Natural killer cell (primary cell): ENCODE measurements at places on chromosomes 1 and 21.

DNA sequence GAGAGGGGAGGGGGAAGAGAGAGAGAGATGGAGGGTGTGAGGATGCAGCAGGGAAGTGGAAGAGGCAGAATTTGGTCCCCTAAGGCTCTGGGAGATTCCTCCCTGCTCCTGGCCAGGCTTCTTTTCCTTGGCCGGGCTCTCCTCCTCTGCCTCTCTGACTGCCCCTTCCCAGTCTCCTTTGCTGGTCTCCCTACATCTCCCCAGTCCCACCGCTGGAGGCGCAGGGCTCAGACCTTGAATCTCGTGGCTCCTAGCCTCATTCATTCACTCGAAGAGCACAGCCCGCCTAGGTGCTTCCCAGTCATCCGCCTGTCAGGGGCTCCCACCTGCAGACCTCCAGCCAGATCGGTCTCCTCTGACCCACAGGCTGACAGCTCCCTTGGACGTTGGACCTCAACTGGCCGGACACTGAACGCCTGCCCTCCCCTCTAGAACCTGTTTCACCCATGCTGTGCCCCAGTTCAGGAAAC lies 76.5 kb downstream of the VWA5B1 start:
- DNase-seq, result no peak

DNA sequence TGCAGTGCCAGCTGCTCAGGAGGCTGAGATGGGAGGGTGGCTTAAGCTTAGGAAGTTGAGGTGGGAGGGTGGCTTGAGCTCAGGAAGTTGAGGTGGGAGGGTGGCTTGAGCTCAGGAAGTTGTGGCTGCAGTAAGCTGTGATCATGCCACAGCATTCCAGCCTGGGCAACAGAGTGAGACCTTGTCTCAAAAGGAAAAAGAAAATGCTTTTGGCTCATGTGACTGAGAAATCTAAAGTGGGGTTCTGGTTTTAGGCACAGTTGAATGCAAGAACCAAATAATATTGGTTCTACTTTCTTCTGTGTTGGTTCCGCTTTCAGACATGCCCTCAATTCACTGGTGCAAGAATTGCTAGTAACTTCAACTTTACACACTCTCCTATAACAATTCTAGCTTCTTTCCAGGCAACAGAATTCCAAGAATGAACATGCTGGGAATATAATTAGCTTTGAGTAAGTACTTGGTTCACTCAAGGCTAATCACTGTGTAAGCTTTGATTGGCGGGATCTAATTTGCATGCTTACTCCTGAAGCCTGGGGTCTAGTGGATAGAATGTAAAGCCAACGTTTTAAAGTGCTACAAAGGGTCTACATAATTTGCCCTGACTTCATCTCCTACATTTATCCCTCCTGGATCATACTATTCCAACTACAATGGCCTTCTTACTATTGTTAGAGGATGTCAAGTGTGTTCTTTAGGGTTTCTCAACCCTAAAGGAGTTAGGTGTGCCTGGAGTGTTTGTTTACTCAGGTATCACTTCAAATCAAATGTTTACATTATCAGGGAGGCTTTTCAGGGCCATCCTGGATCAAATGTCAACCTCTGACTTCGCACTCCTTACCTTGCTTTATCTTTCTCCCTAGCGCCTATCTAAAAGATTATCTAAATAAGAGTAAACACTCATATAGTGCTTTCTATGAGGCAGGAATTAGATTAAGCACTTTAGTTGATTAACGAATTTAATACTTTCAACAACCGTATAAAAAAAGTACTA lies 115.1 kb downstream of the SLC16A1 start:
- DNase-seq, result no peak

GRCh38 chr1:184684285-184685074 lies 70.2 kb downstream of the EDEM3 start:
- DNase-seq, result no peak

DNA sequence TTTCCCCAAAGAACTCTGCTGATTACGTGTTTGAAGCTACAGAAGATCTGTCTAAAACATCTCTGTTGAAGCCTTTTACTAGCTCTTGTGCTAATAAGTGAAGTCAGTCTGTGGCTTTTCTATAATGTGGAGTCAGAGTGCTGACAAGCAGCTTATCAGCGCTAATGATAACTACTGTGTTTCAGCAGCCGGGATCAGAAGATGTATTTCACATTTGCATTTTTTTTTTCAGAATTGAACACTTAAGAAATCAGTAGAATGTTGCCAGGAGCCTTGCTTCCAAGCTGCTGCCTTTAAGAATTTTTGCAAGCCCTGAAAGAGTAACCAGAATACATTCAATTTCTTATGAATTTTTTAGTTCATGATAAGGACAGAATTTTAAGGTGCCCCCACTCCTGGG lies 519.4 kb upstream of the NR5A2 start:
- DNase-seq, result no peak

GRCh38 chr1:9691691-9692090 lies 40.2 kb downstream of the PIK3CD start:
- no peak for DNase-seq

DNA sequence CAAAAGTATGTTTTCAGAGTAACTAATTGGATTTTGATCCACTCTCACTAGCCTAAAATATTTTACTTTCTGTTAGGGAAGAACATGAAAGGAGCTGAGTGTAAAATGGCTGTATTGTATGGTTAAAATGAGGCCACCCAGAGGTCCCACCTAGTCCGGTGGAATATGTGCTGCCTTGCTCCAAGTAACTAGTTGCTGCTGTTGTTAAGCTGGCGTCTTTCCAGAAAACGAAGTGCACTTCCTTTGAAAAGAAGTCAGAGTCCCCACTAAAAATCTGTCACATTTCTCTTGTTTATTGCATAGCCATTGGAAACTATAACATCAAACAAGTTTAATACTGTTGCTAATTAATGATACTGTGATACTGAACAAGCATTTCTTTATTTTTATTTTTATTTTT lies 3.2 kb downstream of the SLC25A33 start:
- peak; percentile 45 for DNase-seq

- DNase-seq, result no peak
Measured at GRCh38 chr1:26281091-26281958, 1.4 kb downstream of the SH3BGRL3 start.

GRCh38 chr1:228306275-228307217 lies 98.7 kb downstream of the OBSCN start:
- peak; percentile 9 for DNase-seq

GRCh38 chr1:160797861-160798273 lies 1.9 kb downstream of the LY9 start:
- peak; percentile 39 for DNase-seq

DNA sequence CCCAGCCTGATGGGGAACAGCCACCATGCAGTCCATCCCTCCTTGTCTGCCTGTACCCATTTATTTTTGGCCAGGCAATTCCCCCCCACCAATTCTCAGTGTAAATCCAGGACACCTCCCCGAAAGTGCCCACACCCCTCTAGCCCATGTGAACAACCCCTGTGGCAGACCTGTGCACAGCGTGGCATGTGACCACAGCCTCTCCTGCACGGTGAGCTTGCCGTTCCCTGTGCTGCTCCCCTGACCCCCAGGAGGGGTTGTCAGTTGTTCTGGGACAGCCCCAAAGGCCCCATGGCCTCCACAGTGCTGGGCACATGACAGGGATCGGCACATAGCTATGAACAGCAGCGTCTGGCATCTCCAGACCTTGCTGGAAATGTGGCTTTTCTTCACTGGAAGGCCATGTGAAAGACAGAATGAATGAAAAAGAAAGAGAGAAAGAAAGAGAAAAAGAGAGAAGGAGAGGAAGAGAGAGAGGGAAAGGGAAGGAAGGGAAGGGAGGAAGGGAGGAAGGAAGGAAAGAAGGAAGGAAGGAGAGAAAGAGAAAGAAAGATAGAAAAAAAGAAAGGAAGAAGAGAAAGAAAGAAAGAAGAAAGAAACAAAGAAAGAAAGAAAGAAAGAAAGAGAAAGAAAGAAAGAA lies 3.9 kb downstream of the CAPN9 start:
- no peak for DNase-seq

DNA sequence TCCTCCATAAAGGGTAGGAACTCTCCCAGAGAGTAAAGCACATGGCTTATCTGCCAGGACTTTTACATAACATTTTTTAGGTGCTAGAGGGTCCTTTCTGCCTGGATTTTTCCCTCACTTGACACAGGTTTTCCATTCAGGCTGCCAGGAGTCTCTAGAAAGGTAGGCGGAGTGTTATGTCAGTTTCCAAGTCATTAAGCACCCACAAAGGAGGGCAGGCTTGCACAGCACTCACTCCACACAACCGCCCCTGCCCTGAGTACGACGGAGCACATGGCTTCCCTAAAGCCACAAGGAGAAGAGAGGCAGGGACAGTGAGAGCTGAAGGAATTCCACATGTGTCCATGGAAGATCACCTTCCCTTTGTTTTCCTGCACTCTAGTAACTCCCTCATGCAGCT lies 55.7 kb downstream of the CAPZB start:
- no peak for DNase-seq

GRCh38 chr21:17469727-17470126 lies 43.1 kb upstream of the CXADR start:
- DNase-seq, result no peak

DNA sequence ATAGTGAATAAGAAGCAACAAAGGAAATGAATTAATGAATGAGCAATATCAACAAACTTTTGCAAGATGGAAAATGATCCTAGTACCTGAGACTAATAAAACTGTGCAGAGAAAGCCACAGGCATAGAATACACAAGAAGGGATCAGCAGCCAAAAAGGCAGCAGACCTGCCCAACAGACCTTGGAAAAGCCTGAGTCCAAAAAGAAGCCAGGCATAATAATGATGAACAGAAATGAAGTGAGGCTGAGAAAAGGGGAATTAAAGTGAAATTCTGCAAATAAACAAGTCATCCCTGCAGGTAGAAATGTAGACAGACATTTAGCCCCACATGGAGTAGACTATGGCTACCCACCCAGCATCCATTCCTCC lies 10.3 kb upstream of the PHTF1 start:
- no peak for DNase-seq

GRCh38 chr1:30911059-30911954 lies 2.7 kb upstream of the SDC3 start:
- DNase-seq, result no peak

- no peak for DNase-seq
Measured at GRCh38 chr1:159908031-159908940, 8.3 kb upstream of the CFAP45 start.

DNA sequence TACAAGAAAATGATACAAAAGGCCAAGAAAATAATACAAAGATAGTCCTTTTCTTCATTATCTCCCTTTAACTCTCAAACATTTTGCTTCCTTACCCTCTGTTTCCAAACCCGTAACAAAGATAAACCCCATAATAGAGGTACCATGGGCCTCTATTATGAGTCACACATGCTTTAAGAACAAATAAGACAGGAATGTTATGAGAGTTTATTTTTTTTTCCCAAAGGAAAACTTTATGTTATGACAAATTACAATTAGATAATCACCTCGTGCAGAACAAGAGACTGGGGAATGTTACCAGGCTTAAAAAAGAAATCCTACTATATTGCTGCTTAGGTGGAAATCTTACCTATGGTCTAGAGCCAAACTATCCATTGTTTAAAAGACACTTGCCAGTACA lies 272.0 kb downstream of the BRINP3 start:
- no peak for DNase-seq

DNA sequence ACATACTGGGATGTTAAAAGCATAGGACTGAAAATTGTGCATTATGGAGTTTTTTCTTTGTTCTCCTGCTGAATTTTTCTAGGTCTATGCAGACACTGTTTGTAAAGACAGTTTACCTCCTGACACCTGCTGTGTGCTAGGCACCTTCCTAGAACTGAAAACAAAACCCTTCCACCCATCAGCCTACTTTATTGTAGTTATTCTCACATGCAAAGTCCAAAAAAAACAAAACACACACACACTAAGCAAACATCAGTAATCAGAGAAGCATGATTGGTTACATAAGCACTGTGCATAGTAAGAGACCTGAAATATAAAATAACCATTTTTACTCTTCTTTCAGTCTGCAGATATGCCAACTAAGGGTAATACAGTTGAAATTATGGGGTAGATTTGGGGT lies 195.1 kb downstream of the CRB1 start:
- DNase-seq, result no peak

DNA sequence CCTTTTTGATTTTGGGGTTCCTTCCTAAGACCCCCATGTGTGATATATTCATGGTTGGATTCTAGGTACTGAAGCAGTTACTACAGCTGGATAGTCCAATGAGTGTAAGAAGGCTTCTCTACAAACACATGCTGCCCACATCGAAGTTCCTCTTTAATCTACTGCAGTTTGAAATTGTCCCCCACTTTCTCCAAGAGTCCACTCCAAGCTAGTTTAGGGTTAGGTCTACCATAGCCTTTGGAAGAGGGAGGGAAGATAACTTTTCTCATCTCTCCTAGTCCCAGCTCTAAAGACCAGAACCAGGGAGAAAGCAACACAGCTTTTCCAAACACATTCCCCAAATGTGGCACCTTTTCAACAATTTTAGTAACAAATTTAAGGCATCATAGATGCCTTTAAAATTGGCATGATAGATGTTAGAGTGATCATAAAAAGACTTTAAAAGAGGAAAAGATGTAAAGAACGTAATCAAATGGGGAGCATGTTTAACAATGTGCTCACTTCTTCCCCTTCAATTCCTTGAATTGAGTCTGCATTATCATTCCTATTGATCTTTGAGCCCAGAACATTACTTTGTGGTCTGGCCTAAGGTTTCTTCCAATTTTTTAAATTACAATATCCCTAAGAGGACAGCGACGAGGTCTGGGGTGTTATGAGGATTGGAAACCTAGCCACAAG lies 1.0 kb upstream of the EXO1 start:
- no peak for DNase-seq

DNA sequence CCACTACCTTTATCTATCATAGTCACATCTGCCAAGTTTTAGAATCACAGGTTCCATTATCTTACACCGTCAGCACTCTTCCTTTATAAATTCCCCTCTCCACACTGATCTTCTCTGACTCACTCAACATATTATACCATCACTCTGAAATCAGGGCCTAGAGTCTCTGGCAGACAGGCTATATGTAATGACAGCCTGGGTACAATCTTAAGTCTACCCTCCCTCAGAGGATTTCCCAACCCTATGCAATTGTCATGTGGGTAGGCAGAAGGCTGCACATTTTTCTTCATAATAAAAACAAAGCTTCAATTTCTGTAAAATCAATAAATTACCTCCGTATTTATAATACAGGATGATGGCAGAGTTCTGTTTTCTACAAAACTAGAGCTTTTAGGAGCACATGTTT lies 138.0 kb downstream of the RERE start:
- DNase-seq, result no peak

DNA sequence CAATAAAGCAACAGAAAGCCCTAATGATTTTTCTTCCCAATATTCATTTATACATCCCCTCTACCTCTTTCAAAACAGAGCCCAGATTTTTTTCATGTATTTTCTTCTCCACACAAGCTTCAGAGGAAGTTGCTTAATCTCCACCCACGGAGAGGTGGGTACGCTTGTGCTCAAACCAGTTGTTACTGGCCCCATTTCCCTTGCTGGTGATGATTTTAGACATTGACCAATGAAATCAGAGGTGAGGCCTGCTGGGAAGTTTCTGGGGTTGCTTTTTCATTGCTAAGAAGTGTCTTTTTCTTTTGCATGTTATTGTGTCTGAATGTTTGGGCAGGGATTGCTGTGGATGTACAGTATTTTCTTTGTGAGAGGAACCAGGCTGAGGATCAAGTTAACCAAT lies 448.1 kb upstream of the B3GALT2 start:
- DNase-seq, result no peak
